ENCODE measurements at places on chromosomes 11 and 22.

GRCh38 chr11:25562417-25562816 lies 769.5 kb upstream of the ANO3 start:
- DNase-seq, result no peak

- DNase-seq, result no peak
Observed at GRCh38 chr11:93604008-93604660, 57.3 kb upstream of the CEP295 start.

DNA sequence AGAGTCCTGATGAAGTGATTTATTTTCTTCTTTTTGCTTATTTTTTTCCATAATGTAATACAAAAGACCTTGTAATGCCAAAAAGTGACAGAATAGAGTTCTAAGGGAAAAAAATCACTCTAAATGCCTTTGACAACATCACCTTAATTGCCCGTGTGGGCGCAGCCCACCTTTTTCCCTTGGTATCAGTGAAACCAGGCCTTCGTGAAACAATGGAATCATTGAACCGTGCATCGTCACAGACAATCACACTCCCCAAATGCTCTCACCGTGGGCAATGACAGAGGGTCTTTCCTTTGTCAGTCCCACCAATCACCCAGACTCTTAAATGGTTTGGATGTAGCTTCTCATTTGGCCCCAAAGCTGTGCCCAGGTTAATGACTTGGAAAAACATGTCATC lies 9.6 kb upstream of the SLC6A5 start:
- DNase-seq, result no peak

DNA sequence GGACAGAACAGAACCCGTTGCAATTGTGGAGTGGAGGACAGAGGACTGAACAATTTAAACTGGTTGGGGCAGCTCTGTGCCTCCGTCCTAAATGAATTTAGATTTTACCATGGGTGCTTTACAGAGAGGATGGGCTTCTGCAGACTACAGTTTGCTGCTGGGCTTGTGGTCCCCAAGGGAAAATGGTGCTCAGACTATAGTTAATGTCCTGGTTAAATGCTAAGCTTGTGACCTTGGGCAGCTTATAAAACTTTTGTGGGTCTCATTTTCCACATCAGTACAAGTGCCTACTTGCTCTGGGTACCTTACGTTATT lies 355.2 kb upstream of the NARS2 start:
- no peak for DNase-seq

GRCh38 chr11:102186551-102187191 lies 76.4 kb downstream of the YAP1 start:
- DNase-seq, result no peak

DNA sequence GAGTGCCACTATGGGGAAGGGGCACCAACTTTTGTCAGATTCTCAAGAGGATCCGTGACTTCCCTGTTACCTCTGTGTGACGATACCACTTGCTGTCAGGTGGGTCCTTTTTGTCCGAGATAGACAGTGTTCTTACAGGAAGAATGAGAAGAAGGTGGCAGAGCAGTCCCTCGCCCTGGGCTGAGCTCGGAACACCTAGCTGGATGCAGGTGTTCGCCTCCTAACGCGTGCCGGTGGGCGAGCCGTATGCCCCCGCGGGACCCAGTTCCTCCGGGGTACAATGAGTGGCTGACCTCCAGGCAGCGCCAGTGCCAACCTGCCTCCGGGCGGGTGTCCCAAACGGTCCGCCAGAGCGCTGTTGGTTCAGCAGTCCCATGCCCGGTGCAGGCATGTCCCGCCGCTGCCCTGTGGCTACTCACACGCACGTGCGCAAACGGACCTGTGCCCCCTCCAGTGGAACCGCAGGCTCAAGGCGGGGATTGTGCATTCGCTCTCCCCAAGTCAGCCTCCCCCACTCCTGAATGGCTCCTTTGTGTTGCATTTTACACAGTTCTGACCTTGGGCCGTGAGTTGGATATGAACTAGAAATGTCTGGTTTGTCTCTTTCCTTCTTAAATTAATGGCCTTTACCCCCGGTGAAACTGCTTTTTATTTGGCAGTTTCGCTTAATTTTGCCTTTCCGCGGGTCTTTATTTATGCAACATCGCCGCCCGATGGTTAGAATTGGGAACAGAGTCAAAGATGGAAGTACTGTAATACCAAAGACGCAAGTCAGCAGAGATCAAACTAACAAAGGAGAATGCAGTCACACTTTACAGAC lies 1.1 kb upstream of the ABTB2 start:
- DNase-seq, result peak; percentile 92

DNA sequence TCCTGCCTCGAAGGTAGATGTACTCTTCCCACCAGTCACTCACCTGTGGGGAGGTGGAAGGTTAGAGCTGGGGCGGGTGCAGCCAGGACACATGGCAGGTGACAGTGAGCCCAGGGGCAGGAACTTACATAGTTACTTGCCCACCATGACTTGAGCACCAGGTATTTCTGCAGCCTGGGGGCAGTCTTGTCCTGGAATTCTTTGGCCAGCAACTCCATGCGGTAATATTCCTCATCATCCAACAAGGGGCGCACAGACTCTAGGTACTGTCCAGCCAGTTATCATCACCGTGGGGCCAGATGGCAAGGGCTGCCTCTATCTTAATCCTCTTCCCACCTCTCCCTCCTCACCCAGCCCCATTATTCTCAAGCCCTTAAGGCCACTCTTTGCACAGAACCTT lies 2.2 kb downstream of the CPT1B start:
- peak; percentile 90 for DNase-seq

DNA sequence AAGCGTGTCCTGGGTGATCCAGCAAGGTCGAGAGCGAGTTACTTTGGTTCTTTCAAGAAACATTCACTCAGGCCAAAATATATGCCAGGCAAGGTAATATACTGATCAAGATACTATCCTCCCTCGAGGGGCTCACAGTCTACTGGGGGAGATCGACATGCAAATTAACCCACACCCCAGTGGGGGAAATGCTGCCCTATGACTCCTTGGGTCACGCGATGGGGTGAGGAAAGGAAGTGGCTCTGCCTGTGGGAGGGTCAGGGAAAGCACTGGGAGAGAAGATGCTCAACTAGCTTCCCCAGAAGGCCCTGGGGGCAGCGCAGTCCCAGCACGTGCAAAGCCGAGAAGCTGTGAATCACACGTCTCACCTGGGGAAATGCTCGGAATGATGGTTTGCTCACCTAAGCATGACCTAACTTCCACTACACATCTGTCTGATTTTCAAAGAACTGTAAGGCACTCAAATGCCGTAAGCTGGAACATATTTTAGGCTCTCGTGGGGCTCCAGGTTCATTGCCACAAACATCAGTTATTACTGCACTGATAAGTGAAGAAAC lies 130.7 kb downstream of the RCN1 start:
- no peak for DNase-seq

GRCh38 chr11:85118151-85118550 lies 509.0 kb downstream of the DLG2 start:
- DNase-seq, result no peak

DNA sequence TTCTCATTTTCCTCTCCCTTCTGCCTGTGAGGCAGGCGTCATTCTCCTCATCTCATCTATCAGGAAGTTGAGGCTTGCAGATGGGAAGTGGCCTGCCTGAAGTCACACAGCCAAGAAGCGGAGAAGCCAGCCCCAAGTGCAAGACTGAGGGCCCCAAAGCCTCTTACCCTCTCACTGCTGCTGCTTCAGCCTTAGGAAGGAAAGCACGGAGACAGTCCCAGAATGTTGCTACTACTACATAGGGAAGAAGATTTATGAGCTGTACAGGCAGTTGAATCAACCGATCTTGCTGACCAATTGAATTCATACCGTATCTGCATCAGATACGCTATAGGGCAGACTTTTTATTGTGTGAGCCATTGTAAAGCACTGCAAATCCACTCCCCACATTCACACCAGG lies 89.0 kb downstream of the CWC15 start:
- no peak for DNase-seq
